ENCODE measurements at places on chromosomes 1 and 21.
A peak's percentile ranks its signal among the peaks of the same experiment; 100 is the strongest.

- DNase-seq, result peak; percentile 61
Measured at GRCh38 chr1:226110249-226111097, 48.0 kb downstream of the H3-3A start.

- no peak for DNase-seq
Measured at GRCh38 chr1:40704817-40705733, 13.6 kb downstream of the NFYC start.

DNA sequence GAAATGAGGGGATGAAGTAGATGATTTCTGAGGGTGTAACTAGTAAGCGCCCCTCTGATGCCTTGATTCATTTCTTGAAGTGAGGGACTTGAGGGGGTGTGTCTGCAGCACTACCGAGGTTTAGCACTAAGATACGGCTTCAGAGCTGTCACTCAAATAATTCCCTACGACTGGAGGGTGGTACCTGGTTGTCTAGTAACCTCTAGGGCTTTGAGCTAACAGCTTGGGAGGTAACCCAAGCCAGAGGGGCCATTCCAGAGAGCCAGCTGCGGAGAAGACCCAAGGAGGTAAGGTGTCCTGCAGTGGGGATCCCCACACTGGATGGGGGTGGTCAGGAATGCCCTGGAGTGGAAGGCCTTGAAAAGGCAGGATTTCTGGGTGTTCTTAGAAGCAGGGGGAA, at the start of gene TTC24:
TSS of gene TTC24 (plus strand) at position 252 of the 400 bp plus-strand sequence. CDS start 1,642 bp downstream, outside the sequence.
- no peak for DNase-seq

- DNase-seq, result no peak
Measured at GRCh38 chr1:100969327-100969726, 56.3 kb downstream of the DPH5 start.
